ENCODE measurements at places on chromosomes 11 and 22.

GRCh38 chr11:46242041-46242951 is 35.2 kb upstream of the CREB3L1 start:
- DNase-seq: no peak

- no peak for DNase-seq
Observed at GRCh38 chr11:128669506-128670270, 24.2 kb upstream of the FLI1 start.

DNA sequence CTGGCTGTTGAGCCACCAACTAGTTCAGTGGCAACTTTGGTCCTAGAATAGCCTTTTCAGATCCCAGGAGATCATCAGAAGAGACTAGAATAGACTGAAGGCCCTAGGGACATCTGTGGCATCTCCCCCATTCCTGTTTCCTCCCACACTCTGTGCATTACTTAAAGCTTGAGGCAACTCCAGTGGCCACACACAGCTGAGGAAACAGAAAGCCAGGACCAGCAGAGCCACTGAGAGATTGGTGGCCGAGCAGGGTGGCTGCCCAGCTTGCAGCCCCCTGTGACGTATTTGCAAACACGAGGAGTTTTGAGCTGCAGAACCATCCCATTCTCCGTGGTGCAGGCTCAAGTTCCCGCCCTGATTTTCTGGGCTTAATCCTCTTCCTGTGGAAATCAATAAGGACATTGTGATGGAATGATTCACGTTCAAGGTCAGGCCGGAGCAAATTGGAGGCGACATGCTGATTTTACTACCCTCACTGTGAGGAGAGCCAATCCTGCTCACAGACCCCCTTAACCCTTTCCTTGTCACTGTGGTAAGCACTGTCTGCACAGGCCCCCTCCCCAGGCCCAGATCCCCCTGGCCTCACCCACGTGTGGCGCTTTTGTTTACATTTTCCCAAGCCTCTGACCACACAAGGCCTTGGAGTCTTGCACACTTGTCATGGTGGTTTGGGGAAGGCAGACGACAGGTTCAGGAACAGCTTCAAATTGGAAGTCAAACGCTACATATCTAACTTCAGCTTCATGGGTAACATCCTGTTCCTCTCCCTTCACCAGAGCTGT is 69.1 kb upstream of the MYOD1 start:
- DNase-seq: no peak

GRCh38 chr11:37504060-37504611 is 906.1 kb upstream of the RAG2 start:
- DNase-seq: no peak

DNA sequence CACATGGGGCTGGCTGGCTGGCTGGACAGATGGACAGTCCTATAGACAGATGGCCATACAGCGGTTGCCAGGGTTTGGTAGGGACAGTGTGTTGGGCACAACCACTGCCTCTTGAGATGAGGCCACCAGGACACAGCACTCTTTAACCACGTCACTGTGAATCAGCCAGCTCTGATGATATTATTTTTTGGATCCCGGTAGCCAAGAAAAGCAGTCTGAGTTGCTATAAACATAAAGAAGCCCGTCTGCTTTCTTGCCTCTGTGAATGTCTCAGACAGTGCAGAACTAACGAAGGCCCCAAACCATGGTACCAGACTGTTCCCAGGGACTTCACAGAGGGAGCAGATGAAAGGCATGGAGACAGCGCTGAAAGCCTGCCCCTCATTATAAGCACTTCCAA is 115.9 kb upstream of the CSNK2A3 start:
- no peak for DNase-seq

Measured in dorsolateral prefrontal cortex (tissue), 122 donors.